T follicular helper cell (primary cell): ENCODE measurements at places on chromosomes 5 and 9.

DNA sequence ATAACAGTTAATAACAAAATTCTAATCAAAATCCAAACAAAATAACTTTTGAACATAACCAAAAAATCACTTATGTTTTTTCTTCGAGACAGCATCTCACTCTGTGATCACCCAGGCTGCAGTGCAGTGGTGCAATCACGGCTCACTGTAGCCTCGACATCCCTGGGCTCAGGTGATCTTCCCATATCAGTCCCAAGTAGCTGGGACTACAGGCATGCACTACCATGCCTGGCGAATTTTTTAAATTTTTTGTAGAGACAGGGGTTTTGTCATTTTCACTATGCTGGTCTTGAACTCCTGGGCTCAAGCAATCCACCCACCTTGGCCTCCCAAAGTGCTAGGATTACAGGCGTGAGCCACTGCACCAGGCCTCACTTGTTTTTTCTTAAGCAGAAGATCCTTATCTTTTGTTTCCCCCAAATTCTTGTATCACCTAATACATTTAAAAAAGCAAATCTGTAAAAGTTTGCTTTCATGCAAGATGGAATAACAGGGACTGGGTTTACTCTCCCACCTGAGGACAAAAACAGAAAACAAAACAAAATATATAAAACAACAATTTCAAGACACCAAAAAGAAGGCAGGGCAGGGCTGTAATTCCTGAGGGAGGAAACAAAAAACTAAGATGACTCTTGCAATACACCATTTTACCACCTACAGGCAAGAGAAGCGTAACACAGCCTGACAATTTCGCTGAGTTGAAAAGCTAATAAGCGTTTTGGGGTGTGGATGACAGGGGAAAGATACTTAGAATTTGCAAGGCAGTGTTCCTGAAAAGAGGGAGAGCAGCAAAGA lies 71.4 kb downstream of the RAPGEF6 start:
- DNase-seq: no peak

GRCh38 chr9:136520053-136520540 lies 25.8 kb downstream of the NOTCH1 start:
- no peak for DNase-seq

- no peak for DNase-seq
These were observed 121.7 kb upstream of the PITX1 start for GRCh38 chr5:135155616-135156214.

DNA sequence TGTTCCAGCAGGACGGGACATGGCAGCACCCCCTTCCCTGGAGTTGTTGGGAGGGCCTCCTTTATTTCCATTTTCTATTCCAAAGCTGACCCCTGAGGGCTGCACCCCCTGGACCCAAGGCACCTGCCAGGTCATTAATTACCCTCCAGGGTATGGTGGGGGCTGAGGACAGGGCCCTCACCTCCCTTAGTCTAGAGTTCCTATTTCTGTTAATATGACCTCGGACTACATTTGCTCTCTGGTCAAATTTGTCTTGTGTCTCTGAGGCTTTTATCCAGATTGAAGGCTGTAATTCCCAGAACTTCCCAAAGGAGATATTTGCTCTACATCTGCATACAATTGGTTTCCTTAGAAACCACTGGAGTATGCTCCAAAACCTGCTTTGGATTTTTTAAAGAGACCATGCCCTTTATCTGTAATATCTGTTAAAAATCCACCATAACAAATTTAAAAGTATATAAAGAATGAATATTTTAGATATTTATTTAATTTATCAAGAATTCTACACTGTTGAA lies 16.8 kb downstream of the PHF2 start:
- no peak for DNase-seq

- DNase-seq: no peak
These were observed 121.8 kb upstream of the SLC12A2 start for GRCh38 chr5:127961763-127962145.

GRCh38 chr5:633501-633955 lies 21.4 kb downstream of the CEP72 start:
- DNase-seq: no peak

DNA sequence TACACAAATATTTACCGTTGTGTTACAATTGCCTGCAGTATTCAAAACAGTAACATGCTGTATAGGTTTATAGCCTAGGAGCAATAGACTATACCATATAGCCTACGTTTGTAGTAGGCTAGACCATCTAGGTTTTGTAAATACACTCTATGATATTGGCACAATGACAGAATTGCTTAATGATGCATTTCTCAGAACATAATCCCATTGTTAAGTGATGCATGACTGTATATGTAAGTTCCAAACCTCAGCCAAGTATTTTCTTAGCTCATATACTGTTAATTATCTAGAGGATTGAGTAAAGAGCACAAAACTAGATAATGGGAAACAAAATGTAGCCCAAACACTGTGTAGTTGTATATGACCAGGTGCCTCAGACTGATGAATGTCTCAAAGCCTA lies 220.1 kb downstream of the ANXA1 start:
- no peak for DNase-seq

GRCh38 chr5:129459450-129459776 lies 685 bp upstream of the ADAMTS19 start:
- no peak for DNase-seq

DNA sequence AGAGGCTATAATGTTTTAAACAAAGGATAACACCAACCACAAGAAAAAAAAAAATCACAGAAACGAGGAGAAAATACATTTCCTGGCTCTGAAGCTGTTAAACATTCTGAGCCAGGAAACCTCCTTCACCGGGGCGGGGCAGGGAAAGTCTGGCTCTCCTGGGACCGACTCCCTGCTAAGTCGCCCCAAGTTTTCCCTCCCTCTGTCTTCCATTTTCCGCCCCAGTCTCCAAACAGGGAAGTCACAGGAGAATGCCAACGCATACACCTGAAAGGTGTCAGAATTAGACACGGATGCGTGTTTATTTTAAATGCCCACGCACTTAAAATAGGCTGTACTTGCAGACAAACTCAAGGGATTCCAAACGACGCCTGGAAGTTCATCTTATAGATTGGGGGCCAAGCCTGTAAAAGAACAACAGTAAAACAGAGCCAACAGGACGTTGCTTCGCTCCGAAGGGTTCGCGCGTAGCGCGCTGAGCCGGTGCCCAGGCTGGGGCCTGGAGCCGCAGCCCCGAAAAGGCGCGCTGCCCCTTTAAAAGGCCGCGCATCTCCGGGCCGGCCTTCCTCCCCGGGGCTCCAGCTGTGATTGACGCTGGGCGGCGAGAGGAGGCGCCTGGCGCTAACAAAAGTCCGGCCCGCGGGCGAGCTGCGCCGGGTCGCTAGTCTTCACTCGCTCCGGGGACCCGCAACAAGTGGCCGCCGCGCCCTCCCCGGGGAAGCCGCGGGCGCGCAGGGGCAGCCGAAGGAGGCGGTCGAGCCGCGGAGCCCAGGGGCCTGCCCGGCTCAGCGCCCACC lies at the start of gene FBXL7:
Gene FBXL7 (plus strand): TSS at position 653 of the 797 bp plus-strand sequence.
- no peak for DNase-seq

DNA sequence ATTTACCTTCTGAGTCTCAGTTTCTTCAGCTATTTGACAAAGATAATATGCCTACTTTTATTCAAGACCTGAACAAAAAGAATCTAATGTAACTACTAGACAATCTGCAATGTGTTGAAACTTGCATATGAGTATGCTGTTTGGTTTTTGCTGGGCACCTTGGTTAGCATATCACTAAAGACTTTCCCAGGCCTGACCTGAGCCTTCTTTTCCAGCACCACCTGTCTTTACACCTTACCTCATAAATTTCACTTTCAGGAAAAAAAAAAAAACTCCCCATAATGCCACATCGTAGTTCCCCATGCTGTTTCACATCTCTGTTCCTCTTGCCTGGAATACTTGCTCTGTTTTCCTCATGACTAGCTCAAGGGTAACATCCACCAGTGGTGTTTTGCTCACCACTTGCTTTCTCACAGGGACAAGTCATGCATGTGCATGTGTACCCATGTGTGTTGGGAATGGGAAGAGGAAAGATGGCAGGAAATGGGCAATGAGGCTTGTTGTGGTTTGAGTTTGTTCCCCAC lies 45.6 kb upstream of the TLE4 start:
- DNase-seq: no peak

DNA sequence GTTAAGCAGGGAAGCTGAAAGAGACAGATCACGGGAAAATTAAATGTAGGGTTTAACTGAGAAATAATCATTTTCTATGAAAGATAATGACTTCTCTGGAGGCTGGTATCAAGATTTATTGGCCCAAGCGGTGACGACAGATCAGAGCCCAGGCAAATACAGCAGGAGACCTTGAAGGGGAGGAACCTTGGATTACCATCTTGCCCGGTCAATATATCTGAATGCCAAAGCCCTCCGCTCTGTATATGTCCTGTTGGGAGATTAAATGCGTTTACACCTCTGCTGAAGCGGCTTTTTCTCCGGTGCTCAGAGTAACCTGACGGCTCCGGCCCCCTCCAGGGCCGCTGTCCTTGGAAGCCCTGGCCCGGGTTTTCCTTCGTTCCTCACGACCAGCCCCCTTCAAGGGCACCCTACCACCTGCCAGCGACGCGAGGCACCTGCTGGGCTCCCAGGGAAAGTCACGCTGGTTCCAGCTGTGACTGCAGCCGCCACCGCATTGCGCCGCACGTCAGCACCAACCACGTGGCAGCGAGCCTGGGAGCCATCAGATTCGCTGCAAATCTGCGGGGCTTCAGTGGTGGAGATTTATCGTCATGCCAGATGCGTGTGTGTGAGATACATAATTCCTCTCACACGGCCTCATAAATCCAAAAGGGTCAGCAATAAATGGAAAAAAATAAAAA lies 4.4 kb upstream of the QSOX2 start:
- DNase-seq: no peak

DNA sequence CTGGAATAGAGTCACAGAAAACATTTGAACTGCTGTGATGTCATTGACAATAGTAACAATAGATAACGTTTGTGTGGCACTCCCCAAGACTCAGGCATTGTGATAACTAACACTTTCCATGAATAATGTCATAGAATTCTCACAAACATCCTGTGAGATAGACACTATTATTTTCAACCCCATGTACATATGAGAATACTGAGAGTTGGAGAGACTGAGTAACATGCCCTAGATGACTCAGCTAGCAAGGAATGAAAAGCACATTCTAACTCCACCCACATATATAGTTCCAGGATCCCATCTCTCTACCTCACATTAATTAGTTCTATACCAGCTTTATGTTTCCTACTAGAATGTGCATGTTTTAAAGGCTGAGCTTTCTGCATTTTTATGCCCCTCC lies 71.4 kb downstream of the ASTN2 start:
- no peak for DNase-seq

DNA sequence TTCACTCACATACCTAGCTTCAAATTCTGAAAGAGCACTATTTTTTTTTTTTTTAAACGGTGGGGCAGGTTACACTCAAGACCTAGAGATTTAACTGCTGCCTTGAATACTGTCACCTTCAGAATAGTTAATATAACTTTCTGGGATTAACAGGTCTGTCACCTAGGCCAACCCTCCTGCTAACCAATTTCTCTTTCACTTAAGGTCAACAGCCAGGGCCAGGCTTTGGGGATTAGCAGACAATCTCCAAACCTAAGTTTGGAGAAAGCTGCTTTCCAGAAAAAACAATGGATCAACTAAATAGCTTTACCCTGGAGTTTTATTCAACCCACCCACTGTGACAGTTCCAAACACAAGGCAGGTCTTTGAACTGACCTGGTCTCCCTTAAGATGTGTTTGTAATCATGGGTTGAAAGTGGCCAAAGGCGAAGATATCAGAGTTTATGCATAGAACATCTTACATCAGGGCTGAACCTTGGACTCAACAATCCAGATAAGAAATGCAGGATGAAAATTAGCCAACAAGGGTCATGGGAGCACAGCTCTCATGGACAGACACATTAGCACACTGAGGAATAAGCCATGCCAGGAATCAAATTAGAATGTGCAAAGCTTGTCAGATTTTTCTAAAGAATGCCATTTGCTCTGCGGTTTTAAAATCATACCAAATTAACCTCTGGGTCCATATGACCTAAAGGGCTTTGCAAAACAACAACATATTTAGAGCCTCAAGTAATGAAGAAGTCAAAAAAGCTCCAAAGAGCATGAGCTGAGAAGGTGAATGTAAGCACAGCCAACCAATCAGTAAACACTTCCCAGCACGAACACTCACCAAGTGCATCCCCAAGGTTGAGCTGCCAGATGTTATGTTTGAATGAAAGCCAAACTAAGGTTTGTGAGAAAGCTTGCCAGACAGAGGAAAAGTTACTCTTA lies 538.5 kb upstream of the DMAC1 start:
- DNase-seq: no peak

DNA sequence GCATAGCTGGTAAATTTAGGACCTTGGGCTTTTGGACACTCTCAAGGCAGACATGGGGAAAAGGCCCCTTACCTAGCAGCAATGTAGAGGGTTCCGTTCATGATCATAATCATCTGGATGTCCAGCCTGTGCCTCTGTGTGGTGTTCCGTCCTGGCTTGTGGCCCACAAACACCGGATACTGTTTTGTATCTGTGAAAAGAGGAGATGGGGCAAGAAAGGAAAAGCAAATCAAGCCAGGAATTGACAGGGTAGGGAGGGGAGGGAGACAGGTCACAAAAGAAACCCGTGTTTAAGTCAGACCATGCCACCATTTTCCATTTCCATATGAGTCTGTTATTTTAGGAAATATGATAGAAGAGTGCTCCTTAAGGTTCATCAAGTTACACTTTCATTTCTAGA lies 72.5 kb downstream of the SEMA6A start:
- no peak for DNase-seq

- no peak for DNase-seq
These were observed 299.7 kb downstream of the IZUMO3 start for GRCh38 chr9:24245988-24246387.

DNA sequence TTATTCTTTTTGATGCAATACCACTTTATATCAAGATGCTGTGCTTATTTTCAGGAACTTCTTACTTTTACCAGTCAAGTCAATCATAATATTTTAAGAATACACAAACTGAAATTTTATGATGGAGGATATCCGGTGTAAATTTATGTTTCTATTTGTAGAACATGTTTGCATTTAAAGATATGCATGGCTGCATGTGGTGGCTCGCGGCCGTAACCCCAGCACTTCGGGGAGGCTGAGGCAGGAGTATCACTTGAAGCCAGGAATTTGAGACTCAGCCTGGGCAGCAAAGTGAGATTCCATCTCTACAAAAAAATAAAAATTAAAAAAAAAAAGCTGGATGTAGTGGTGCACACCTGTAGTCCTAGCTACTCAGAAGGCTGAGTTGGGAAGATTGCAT lies 73.5 kb upstream of the ALDH1A1 start:
- no peak for DNase-seq

DNA sequence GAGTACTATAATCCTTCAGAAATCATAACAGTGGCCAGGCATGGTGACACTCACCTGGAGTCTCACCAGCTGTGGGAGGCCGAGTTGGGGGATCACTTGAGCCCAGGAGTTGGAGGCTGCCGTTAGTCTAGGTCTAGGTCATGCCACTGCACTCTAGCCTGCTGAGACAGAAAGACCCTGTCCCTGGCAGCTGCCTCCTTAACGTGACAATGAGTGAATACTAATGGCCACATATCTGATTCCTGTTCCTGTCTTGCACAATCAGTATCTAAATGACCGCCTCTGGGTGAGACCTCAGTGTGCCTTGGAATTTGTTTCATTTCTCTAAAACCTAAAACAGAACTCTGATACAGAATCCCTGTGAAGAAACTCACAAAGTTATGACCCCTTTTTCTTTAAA lies 131.0 kb upstream of the DAB2 start:
- DNase-seq: no peak

GRCh38 chr5:1930501-1930879 lies 47.8 kb upstream of the IRX4 start:
- no peak for DNase-seq
